GM10248 (cell line): ENCODE measurements at places on chromosomes 11 and 22.
A peak's percentile ranks its signal among the peaks of the same experiment; 100 is the strongest.

- peak; percentile 39 for DNase-seq
Measured at GRCh38 chr22:17964156-17964555, 60.2 kb downstream of the MICAL3 start.

GRCh38 chr11:114133548-114134329 lies 74.2 kb downstream of the ZBTB16 start:
- no peak for DNase-seq

DNA sequence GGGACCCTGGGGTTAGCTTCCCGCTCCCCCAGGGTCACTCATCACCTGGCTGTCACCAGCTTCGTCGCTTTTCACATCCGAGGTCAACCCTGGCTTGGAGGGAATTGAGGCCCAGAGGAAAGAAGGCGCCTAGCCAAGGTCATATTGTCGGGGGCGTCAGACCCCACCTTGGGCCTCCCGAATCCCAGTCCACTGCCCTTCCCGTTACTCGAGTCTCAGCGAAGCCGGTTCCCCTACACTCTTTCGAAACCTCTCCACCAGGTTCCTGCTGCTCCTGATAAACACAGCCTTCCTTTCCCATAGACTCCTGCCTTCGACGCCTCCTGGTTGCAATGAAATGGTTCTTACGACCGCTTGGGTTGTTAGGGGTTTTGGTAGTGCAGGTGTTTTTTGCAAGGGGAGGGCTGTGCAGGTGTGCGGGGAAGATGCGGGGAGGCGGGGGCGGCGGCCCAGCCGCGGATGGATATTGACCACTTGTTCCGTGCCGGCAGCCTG lies 642 bp downstream of the NAA40 start:
- DNase-seq: no peak

- no peak for DNase-seq
Measured at GRCh38 chr11:71397331-71397860, 50.8 kb downstream of the DHCR7 start.

DNA sequence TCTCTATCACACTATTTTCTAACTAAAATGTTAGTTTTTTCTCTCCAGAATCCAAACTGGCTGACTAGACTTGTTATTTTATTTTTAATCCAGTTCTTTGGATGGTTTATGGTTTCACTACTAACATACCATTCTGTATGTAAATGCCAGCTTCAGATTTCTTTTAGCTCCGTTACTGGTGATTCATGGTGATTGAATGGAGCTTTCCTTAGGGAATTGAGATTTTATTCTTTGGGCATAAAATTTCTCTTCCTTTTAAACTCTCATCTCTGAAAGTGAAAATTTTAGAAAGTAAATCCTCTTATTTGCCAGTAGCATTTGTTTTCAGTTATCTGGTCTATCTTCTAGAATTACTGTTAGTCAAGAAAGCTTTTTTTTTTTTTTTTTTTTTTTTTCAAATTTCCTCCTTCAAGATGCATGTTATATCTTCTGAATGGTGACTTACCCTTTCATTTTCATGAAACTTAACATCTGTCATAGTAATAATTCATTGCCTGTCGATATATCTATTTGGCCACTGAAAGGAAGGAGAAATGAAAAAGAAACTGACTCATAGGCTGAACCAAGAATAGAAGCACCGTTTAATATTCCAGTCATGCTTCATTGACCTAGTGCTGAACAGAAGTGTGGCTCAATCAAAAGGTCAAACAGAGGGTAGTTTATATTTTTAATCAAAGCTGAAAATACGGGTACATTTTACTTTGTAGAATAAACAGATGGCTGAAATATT lies 6.4 kb downstream of the ENDOD1 start:
- peak; percentile 61 for DNase-seq

- no peak for DNase-seq
Measured at GRCh38 chr11:110564676-110565356, 135.1 kb downstream of the FDX1 start.

GRCh38 chr11:44729063-44729462 lies 2.3 kb downstream of the TSPAN18 start:
- DNase-seq: no peak

DNA sequence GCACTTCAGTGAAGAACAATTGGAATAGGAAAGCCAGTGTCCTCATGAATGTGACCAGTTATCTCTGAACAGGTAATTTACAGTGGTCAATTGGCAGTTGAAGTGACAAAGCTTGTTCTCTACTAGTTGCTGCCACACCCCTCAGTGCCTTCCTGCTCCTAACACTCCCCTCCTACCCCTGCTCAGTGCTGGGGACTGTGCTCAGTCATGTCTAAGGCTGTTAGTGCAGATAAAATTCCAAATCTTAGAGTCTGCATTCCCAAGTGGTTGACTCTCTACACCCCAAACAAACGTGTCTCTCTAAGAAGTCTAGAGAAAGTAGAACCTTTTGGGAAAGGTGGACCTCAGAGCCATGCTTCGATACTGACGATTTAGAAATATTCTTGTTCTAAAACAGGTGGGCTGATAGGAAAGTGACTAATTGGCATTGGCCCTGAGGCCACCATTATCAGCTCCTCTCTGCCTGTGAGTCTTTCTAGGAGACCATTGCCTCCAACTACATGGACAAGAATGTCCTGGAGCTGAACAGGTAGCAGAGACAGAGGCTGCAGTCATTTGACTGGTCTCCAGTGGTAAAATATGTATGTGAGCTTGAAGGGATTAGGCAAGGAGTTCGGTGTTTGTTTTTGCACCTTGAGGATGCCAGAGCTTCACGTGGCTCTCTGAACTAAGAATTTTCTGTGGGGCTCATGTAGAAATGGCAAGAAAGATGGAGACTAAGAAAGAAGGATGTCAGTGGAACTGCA lies 22.1 kb upstream of the NNMT start:
- DNase-seq: no peak

GRCh38 chr11:1576825-1577224 lies 4.8 kb upstream of the DUSP8 start:
- no peak for DNase-seq
